ENCODE measurements at places on chromosomes 16 and 17.

GRCh38 chr17:74430706-74431567, 951 bp upstream of the GPRC5C start:
- DNase-seq: no peak

GRCh38 chr17:37702598-37702997, 42.3 kb downstream of the HNF1B start:
- DNase-seq: no peak

- DNase-seq: no peak
Observed at GRCh38 chr17:5416901-5417300, 2.6 kb downstream of the NUP88 start.

GRCh38 chr16:85173981-85174751, 61.9 kb upstream of the CIBAR2 start:
- DNase-seq: no peak

GRCh38 chr17:10105513-10106001, 92.8 kb downstream of the GAS7 start:
- no peak for DNase-seq

- DNase-seq: no peak
Observed at GRCh38 chr17:69043098-69043734, 17.5 kb downstream of the ABCA9 start.

- DNase-seq: no peak
Observed at GRCh38 chr16:8866118-8866883, 2.5 kb downstream of the CARHSP1 start.

DNA sequence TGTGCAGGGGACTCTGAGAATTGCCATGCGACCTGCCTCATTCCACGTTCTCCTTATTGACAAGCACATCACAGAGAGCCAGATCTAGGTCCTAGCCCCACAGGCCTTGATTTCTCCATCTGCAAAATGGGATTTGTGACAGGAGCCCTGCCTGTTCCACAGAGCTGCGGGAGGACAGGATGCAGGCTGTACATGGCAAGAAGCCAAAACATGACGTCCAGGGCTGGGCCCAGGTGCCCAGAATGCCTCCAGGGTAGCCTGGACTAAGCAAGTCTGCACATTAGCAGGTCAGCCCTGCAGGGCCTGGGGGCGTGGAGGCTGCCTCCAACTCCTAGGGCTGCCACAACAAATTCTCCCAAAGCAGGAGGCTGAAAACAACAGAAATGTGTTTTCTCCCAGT, 235.7 kb upstream of the SDK2 start:
- no peak for DNase-seq

- no peak for DNase-seq
Observed at GRCh38 chr17:56890390-56890789, 23.5 kb downstream of the TRIM25 start.

- no peak for DNase-seq
Observed at GRCh38 chr16:13480801-13481200, 439.2 kb upstream of the ERCC4 start.

DNA sequence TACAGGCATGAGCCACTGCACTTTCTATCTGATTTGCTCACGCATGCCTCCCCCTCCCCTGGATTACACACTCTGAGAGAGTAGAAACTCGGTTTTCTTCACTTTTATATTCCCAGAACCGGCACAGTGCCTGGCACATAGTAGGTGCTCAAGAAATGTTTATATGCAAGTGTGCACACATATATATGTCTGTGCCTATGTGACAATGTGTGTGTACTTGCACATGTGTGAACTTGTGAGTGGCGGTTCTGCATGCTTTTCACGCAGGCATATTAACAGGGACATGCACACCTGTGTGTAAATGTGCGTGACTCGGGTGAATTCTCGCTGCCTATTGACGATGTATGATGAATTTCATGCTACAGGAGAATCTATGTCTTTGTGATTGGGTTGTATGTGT, 22.1 kb upstream of the IL21R start:
- DNase-seq: no peak

DNA sequence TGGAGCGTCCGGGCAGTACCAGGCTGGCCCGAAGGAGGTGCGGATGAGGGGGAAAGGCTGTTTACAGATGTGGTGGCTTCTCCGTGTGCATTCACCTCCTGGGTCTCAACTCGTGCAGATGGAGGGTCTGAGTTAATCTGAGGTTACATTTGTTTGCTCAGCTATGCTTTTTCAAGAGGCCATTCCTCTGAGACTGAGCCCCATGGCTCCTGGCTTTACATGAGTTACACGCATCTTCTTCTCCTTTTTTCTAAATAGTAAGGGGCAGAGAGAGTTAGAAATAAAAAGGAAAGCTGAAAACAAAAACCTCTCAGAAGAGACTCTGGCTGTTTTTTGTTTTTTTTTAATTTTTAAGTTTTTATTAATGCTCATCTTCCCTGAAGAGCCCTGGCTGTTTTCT, 29.0 kb downstream of the IRF8 start:
- DNase-seq: no peak

DNA sequence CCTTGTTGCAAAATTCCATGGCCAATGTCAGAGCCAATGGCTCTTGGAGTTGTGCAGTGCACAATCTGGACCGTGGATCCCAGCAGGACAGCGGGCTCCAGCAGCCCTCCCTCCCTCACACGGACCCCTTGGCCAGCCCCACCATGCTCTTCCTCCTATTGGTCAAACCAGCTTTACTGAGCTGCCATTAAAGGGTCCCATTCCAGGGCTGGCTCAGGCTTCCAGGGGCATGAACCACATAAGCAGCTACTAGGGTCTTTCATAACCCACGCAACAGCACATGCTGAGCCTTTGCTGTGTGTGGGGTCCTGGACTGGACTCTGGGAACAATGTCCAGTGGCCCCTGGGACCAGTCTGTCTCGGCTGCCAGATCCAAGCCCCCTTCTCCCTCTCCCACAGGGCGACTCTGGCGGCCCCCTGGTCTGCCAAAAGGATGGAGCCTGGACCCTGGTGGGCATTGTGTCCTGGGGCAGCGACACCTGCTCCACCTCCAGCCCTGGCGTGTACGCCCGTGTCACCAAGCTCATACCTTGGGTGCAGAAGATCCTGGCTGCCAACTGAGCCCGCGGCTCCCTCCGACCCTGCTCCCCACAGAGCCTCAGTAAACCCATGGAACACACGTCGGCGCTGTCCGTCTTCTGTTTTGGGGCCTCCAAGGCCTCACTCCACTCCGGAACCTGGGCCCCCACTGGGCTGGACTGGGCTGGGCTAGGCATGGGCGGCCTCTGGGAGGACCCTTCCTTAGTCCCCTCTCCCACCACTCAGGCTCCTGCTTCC, 5.7 kb downstream of the CTRB1 start:
- DNase-seq: no peak

- no peak for DNase-seq
Observed at GRCh38 chr16:29996766-29997250, 767 bp downstream of the INO80E start.

DNA sequence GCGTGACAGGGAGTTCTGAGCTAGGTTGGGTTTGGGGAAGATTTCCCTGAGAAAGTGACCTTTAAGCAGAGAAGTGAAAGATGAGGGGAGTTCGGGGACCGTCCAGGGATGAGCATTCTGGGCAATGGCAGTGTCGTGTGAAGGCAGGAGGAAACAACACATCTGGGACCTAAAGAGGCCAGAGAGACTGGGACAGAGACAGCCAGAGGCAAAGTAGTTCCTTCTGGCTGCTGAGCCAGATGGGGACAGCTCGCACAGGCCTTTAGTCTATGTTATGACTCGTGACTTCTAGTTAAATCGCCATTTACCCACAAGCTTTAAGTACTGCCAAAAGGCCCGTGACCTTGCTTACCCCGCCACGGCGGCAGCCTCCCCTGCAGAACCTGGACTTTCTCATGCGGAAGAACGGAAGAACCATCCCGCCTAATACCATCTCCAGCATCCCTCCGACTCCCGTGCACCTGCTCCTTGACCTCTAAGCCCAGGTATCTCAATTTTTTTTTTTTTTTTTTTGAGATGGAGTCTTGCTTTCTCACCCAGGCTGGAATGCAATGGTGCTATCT, 8.5 kb upstream of the MED11 start:
- DNase-seq: no peak

DNA sequence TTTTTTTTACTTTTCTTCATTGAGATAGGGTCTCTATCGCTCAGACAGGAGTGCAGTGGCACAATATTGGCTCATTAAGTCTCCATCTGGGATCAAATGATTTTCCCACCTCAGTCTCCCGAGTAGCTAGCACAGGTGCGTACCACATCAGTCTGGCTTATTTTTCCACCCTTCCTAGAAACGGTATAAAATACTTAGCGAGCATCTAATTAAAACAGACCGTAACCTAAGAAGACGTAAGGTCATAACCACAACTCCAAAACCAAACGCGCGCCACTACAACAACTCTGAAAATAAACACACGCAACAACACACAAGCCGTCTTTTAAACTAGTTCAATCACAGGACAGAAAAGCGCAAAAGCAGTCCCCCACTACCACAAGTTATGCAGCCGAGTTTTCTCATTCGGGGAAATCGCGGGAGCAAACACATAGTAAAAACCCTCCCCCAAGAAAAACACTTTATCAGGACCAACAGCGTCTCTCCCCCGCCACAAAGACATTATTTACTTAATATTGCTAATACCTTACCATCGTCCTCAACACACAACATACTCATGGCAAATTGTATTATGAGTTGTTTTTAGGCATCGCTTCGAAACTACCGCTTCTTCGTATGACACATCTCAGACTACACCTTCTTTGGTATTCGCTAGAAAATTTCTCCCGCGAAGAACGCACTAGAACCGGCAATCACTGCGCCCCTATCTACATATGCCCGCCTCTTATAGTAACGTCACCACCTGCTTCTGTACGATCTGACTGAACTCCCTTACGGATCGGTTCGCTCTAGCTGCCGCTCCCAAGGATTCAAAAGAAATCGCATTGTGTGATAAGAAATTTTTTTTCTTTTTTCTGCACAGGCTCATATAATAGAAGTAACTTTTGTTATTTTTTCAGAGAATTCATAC, 32.8 kb downstream of the TEX14 start:
- DNase-seq: peak; percentile 87

DNA sequence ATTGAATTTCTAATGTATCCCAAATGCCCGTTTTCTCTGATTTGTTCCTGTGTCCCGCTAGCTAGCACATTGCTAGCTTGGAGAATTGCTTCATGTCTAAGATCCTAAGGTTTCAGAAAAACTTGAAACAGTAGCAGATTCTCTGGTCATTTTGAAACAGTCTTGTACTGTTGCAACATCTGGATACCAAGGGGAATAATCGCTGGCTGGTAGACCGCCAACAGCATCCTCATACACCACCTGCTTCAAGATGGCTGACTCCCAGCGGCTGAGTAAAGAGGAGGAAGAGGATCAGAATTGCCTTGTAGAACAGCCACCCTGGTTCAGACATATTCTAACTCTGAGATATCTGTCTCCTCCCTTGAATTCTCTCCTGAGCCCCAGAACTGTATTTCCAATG, 226.7 kb upstream of the ELAC2 start:
- no peak for DNase-seq

GRCh38 chr17:9291912-9292560, 270.7 kb downstream of the NTN1 start:
- no peak for DNase-seq

DNA sequence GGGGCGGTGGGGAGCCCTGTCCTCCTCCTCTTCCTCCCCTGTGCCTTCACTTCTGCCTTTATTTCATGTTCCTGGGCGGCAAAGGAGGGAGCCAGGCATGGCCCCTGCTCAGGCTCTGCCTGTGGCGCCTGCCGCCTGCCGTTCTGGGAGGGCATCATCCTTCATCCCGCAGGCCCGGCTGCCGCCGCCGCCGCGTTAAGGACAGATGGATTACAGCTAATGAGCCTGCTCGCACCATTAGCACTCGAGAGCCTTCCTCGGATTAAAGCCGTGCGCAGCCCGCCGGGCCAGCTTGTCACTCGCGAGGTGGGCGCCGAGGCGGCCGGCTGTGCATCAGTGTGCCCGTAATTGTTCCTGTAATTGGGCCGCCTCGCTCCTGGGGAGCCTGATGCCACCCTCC, 127.7 kb upstream of the GSE1 start:
- DNase-seq: no peak

- no peak for DNase-seq
Observed at GRCh38 chr16:85555719-85556455, 57.2 kb upstream of the GSE1 start.

DNA sequence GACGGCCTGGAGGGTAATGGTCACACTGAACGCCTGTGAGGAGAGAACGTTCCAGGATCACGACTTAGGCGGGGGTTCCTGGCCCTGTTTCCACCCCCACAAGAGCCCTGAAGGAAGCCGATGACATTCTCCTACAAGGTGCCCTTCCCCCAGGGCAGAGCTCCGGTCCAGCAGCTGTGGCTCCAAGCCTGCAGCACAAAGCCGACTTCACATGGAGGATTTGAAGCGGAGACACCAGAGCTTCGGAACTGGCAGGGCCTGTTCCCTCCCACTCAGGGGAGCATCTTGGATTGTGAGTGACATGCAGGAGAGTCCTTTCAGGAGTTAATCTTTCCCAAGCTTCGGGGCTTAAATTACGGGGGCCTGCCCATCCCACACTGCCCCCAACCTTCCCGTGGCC, 5.0 kb downstream of the FADS6 start:
- DNase-seq: no peak

GRCh38 chr16:10138881-10139280, 43.3 kb downstream of the GRIN2A start:
- no peak for DNase-seq

- DNase-seq: no peak
Observed at GRCh38 chr17:63240106-63240505, 206.0 kb downstream of the CYB561 start.

DNA sequence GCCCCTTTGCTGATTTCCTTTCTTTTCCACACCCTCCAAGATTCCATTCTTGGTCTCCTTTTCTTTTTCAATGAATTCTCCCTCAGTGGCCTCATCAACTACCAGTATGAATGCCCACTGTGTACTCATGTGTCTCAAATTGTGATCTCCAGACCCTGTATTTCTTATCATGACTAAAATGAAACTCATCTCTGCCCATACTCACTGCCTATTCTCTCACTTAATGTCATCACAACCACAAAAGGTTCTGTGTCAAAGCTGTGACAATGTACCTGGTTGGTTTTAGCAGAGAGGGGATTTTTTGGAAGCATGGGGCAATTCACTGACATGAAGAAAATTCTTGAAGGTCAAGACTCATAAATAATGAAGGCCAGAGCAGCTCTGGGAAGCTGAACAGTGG, 11.5 kb upstream of the TBX4 start:
- no peak for DNase-seq

- DNase-seq: peak; percentile 30
Observed at GRCh38 chr17:49995055-49995738, at the start of gene DLX3. Gene DLX3, minus strand, starts transcription at chr17:49995224. Its CDS starts 226 bp downstream, at chr17:49994998.
